Myocyte (in vitro differentiated cells): ENCODE measurements at places on chromosomes 5 and 9.

DNA sequence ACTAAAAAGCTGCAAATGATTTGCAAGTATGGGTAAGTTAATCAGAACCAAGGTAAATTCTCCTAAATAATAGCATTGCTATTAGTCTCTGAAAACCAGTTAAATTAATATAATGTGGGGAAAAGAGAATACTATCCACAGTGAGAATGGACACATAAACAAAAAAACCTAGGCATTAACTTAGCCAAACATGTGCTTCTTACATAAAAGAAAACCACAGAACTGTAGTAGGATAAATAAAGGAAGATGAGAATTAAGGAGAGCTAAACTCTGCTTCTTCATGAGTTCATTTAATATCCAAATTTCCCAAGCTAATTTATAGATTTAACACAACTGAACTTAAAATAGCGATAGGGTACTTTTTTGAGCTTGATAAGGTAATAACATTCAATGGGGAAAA lies 31.8 kb downstream of the ABCA1 start:
- no peak for DNase-seq

GRCh38 chr5:169347786-169348185 lies 46.8 kb upstream of the SLIT3 start:
- no peak for DNase-seq

GRCh38 chr9:79764374-79764773 lies 192.6 kb downstream of the TLE4 start:
- peak; percentile 84 for DNase-seq

DNA sequence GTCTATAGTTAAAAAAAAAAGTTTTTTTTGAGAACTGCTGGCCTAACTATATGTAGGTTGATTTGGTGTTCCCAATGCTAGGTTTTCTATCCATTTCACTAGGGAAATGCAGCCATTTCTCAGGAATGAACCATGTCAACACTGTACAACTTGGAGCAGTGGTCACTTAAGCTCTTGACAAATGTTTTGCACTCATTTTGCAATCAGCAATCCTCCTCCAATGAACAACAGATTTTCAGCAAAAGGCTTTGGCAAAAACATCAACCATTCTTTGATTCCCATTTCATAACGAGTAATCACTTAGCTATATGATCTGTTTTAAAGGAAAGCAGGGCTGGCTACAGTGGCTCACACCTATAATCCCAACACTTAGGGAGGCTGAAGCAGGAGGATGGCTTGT lies 17.9 kb downstream of the STRBP start:
- DNase-seq, result no peak

DNA sequence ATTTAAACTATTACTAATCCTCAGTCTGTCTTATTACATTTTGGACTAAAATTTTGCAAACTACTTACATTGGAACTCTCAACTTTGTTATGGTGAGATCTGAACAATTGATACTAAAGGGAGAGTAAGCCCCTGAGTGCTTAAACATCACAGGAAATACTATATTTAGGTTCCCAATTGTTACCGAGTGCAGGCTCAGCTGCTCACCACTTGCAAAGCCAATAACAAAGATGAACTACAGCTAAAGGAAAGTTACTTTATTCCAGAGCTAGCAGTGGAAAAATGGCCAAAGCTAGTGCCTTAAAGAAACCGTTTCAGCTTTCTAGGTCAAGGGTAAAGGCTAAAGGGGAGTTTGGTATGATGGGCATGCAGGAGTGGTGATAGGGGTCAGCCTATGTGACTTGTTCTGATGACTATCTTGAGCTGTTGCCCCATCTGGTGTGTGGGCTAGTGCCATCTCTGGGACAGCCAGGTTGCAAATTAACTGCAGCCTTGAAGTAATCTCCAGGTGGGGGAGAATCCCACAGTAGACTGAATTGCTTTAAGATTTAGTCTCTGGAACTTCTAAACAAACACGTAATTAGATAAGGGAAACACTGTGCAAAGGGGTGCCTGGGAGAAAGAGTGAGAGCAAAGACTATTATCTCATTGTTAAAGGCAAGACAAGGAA lies 7.8 kb upstream of the NDUFB6 start:
- no peak for DNase-seq

DNA sequence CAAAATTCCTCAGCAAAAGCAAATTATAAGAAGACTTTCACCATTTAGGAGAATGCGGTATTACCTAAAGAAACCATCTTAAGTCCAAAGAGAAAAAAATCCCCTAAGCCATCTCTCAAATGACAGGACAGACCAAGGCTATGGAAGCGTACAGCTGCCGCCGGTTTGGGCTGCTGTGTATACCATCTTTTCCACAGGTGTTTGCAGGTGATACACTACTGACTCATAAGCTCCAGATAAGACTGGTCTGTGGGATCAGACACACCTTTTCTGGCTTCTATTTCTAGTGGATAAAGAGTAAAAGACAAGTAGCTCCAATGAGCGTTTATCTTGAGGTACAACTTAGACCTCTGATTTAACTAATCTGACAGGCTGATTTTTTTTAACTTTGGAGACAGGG lies 7.7 kb downstream of the CDKN2AIPNL start:
- DNase-seq, result no peak

DNA sequence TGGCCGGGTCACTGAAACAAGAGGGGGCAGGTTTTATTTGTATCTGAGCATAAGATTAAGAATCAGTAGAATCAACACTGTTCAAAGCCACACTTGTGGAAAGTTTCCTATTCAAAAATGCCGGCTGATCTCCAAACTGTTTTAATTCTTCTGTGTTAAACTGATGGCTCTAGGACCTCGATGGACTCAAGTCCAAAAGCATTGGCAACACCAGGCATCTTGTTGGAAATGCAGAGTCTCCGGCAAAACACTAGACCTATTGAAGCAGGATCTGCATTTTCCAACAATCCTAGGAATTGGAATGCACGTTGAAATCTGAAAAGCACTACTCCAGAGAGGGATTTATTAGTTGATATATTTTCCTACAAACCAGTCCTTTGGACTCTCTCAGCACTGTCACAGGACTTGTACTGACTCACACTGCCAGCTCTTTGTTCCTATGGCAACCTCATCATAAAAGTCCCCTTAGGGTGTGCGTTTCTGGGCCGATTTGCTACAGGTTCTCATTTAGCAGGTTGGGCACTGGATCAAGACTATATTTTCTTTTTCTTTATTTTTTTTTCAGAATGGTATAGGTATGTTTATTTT lies 48.1 kb upstream of the PCA3 start:
- no peak for DNase-seq

DNA sequence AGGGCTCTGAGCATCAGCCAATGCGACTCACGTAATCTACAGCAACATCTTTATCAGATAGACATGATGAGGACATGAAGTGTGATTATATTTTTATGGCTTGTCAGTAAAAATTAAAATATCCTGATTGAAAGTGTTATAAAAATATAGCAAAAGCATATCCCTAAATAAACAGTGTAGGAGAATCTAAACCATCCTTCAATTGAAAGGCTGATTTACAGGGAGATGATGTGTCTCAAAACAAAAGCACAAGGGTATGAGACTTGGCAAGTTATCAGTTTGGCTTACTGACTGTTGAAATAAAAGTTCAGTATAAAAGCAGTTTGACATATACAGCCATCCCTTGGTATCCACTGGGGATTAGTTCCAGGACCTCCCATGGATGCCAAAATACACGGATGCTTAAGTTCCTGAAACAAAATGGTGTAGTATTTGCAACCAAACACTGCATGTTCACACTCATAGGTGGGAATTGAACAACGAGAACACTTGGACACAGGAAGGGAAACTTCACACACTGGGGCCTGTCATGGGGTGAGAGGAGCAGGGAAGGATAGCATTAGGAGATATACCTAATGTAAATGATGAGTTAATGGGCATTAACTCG lies 149.9 kb upstream of the MAP1B start:
- no peak for DNase-seq

DNA sequence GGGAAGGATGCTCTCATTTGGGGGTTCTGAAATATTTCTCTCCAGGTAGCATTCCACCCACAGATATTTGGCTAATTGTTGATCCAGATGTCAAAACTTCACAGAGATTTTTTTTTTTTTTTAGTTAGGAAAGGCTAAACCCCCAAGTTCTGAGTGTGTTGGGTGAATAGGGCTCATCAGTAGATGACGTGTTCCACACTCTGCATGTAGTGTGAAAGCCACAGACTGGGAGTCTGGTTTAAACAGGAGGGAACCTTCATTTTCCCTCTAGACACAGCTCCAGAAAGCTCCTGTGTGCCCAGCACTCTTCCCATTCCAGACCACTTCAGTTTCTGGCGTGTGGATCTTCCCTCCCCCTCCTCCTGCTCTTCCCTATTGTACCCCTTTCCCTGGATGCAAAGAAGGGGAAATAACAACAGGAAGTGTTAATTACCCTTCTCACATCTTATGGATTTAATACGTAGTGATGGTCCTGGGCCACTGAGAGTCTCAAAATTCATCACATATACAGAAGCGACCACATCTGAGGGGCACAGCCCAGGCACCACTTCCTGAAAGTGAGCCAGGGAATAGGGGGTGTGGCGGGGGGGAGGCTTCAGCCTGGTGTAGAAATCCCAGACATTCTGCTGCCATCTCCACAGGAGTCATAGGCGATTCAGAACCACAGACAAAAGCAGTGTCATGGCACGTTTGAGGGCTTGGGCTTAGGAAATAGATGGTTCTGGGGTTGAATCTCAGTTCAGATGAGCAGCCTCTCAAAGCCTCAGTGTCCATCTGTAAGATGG lies 65.1 kb downstream of the DAP start:
- DNase-seq, result no peak

DNA sequence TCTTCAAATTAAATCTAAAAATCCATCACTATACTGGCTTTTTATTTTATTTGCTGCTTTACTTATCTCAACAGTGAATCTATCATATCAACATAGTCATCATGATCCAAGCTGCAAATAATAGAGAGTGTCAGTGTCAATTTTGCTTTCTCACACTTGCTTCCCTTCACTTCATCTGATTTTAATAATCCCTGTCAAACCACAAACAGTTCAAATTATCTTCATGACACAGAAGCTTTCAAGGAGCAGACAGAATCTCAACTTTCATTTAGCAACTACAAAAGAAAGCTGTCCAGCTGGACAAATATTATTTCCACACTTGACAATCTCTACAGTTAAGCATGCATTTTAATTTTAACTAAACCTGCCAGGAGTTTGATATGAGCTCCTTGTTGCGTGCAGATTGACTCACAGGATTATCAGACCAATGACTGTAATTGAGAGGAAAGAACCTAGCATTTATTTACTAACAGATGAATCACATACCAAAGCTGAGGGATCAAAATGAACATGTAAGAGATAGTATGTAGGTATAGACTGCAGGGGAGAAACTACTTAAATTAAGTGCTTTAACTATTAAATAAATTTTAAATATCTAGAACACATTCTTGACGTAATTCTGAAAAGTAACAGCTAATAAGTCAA lies 56.0 kb downstream of the KIAA0825 start:
- DNase-seq, result peak; percentile 34

GRCh38 chr5:103207653-103208052 lies 50.9 kb upstream of the MACIR start:
- DNase-seq, result no peak

GRCh38 chr5:133487093-133487492 lies 125.2 kb downstream of the FSTL4 start:
- no peak for DNase-seq

DNA sequence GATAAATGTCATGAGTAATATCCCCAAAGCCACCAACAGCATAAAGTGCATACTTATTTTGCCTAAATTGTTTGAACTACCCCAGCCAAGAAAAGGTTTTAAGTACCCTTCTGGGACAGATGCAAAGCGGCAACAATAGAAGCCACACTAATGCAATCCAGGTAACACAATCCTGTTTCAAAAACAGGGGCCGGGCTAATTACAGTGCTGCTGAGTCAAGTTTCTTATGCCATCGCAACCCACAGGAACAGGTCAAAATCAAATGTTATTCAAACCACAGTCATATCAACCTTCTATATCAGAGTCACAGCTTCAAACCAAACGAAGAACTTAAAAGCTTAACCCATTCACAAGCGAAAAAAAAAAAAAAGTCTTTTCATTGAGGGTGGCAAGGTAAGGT lies 28.3 kb downstream of the EBF1 start:
- no peak for DNase-seq

DNA sequence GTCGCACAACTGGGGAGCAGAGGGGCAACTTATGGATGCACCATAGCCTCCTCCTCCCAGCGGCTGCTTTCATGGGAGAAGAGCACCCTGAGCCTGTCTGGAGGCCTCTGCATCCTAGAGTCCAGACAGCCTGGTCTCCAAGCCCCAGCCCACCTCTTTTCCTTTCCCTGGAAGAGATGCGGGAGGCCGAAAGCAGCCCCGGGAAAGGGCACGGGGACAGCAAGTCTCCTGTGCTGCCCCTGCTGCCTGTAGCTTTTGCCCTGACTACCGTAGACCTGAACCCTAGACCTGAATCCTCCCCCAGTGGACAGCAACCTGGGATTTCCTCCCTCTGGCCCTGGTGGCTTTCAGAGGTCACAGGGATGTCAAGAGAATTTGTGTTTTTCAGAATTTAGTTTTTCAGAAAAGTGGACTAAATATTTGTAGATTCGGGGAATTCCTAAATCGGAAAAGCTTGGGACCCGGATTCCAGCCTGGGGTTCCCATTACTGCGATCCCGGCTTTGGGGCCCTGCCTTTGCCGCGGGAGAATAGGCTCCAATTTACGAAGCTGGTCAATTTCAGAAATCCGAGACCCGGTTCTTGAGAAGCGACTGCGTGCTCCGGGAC lies 4.3 kb upstream of the PITX1 start:
- no peak for DNase-seq

DNA sequence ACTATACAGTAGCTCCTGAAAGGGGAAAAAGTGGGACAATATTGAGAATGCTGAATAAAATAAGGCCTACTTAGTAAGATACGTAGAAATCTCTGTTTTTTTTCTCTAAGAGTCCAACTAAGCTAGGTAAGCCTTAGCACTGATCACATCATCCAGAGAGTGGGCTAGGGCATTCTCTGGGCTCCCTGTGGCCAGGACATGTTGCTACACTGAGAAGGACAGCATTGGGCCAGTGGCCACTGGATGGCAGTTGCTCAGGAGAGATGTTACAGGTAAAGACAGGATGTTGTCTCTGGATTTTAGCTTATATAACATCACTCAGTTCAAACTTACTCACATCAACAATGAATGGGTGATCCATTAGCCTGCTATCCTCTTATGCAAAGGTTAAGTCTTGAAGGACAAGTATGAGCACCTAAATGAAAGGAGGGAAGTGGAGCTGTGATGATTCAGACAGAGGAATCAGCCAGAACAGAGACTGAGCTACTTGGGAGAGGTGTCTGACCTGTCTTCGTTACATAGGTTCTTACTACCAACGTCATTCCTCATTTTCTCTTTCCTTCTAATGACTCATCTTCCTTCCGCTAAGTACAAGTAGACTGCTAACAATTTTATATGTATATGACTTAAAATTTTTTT lies 226.6 kb upstream of the ADCY2 start:
- no peak for DNase-seq

GRCh38 chr9:85425153-85425611 lies 316.6 kb downstream of the AGTPBP1 start:
- DNase-seq, result peak; percentile 20

- no peak for DNase-seq
Measured at GRCh38 chr5:137195483-137195882, 303.6 kb downstream of the SPOCK1 start.

- no peak for DNase-seq
Measured at GRCh38 chr9:11086561-11086960, 473.8 kb upstream of the PTPRD start.
